Stimulated activated CD8-positive, alpha-beta memory T cell treated with anti-CD3 and anti-CD28 coated beads, Interleukin-4, amount 100 ng/mL, for 1 hour (primary cell): ENCODE measurements at places on chromosomes 4 and X.

- no peak for DNase-seq
These were observed 551 bp downstream of the NPNT start for GRCh38 chr4:105895583-105896460.

DNA sequence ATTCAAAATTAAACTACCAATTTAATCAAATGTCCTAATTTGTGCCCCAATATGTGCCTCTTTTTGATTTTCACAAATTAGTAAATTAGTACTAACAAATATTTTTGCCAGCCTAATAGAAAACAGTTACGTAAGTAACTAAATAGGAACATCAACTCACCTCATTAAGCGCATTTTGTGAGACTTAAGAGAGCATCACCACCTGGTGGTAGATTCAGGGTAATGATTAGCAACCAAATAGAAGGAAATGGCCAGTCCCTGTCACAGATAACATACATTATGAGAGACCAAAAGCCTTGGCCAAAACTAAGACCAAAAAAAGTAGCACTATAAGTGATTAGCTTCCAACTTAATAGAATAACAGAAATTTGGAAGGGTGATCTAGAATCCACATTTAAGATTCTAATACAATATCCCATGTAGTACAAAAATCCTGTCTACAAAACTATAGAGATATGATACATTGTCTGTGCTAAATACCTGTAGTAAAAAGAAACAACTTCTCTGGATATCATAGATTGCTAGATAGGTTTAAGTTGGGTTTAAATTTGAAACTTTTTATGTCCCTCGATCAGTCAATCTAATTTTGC lies 46.7 kb downstream of the C4orf46 start:
- no peak for DNase-seq

DNA sequence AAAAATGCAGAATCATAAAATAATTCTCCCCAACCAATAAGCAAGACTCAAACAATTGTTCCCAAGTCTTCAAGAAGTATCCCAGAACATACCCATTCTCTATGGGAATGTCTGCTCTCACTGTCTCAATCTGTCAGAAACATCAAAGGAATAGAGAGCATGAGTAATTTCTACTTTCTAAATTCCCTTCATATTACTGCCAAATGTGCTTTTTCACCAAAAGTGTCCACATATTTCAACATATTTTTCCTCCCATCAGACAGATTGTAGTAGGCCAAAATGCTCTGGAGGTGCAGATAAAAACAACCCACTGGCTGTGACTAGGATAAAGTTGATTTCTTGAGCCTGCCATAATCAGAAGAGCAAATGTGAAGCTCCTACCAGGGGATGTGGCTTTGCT lies 692.0 kb upstream of the FAM241A start:
- DNase-seq = no peak

DNA sequence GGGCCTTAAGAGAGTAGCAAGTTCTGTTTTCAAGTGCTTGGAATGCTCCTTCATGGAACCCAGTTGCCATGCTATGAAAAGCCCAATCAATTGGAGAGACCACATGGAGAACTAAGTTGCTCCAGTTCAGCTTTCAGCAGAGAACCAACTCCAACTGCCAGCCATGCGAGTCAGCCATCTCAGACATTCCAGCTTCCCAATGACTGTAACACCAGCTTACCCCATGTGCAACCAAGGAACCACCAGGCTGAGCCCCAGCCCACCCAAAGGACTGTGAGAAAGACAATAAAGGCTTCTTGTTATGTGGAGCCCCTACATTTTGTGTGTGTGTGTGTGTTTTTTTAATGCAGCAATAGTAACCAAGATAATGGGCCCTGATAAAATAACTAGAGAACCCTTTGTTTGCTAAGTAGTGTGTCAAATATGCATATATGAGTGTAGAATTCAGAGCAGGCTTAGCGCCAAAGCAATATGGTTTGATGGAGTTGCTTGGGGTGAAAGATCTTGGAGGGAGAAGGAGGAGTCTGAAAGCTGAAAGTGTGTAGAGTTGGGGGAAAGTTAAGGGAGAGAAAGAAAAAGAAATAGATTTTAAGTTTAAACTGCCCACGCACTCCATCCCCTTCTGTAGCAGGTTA lies 35.0 kb upstream of the CCKAR start:
- no peak for DNase-seq

GRCh38 chr4:76302826-76303438 lies 3.6 kb upstream of the STBD1 start:
- DNase-seq = no peak
